Temporal lobe (tissue), 4 donors: ENCODE measurements at places on chromosomes 12 and 14. TPM values are rescaled to one million over a fixed set of nuclear protein-coding genes. Genes with fewer than 3 reads are reported as not detected.

Gene ZFP36L1
- 17.7 TPM for total RNA-seq

Gene RNF212B
- total RNA-seq: not detected

Gene GZMH
- total RNA-seq: not detected

Gene PTPRR
- total RNA-seq: 12.8 TPM

Gene WNT1
- not detected for total RNA-seq

Gene CELA1
- total RNA-seq: not detected

Gene DENND5B
- 41.6 TPM for total RNA-seq

Gene LHX5
- total RNA-seq: under 0.01 TPM

Gene GPX2
- total RNA-seq: not detected

Gene GPR68
- 2.2 TPM for total RNA-seq

Gene CPNE6
- 46.2 TPM for total RNA-seq

Gene PLA2G1B
- total RNA-seq: 1.2 TPM

Gene TPPP2
- total RNA-seq: not detected

Gene KRT85
- not detected for total RNA-seq

Gene GDF3
- not detected for total RNA-seq

Gene NFE2
- 0.98 TPM for total RNA-seq

Gene TGM1
- total RNA-seq: 0.49 TPM

Gene PMCH
- total RNA-seq: not detected

Gene PLD4
- total RNA-seq: 1.2 TPM

Gene KRT75
- not detected for total RNA-seq

Gene IL22
- total RNA-seq: not detected

Gene RNU4-1
- under 0.01 TPM for total RNA-seq

Gene BCAT1
- 32.2 TPM for total RNA-seq

Gene KLHDC1
- 14.0 TPM for total RNA-seq

Gene LRP1-AS
- total RNA-seq: not detected
